A549 treated with dexamethasone at 1 μM for 4 hours (cell line): ENCODE measurements at places on chromosomes 6 and 20. TPM values are rescaled to one million over a fixed set of nuclear protein-coding genes. Genes with fewer than 3 reads are reported as not detected.

MED20 gene
- total RNA-seq = 14.1 to 15.6 TPM (median 15.1 TPM) in 5 replicates

SIRPD gene
- not detected in 5 replicates for total RNA-seq

ARID1B gene
- 12.9 to 18.4 TPM (median 16.8 TPM) in 5 replicates for total RNA-seq

ENPP3 gene
- 0.18 TPM in 1 of 5 replicates, not detected in the others for total RNA-seq

MAP1LC3A gene
- 18.7 to 29.1 TPM (median 24.0 TPM) in 5 replicates for total RNA-seq

GPR6 gene
- not detected in 5 replicates for total RNA-seq

OSTM1 gene
- total RNA-seq = 12.0 to 30.6 TPM (median 28.5 TPM) in 5 replicates

TREM2 gene
- 0.08 TPM in 1 of 5 replicates, not detected in the others for total RNA-seq

SAMD3 gene
- not detected in 5 replicates for total RNA-seq

HLA-DRB1 gene
- total RNA-seq = 0.09 TPM in 1 of 5 replicates, not detected in the others
